ENCODE measurements at places on chromosomes 13 and 19.

- DNase-seq, result no peak
These were observed 710.9 kb upstream of the SPRY2 start for GRCh38 chr13:81051873-81052272.

DNA sequence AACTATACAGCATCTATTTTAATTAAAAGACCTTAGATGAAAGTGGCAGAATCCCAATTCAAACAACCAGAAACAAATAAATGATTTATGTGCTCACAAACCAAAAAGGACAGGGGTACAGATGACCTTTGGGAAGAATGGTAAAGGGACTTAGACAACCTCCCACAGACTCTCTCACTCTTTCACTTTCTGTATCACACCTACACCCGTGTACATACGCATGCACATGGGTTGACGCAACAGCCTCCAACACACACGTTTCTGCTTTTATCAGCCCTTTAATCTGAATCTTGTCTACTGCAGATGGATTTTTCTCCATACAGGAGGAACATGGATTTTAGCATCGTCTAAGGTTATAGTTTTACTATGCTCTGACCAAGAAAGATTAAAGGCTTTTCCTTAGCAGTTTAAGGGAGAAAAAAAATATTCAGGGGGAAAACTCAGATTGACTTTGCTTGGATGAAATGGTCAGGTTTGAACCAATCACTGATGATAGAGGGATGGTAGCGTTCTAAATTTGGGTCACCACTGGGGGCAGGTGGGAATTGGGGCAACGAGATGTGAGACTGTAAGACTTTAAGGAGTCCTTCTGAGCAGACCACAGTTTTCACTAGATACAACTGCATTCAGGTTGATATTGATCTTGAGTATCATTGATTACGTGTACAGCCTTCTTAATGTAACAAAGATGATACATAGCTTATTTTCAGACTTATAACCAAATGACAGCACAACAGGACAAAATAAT, 166.1 kb downstream of the ITGBL1 start:
- DNase-seq, result peak; percentile 60

- no peak for DNase-seq
These were observed 290.2 kb downstream of the IRS2 start for GRCh38 chr13:109496216-109496615.

GRCh38 chr19:30131246-30131645, 189.2 kb downstream of the URI1 start:
- DNase-seq, result no peak

GRCh38 chr19:10961073-10961860, 437 bp downstream of the SMARCA4 start:
- DNase-seq, result peak; percentile 53

- DNase-seq, result no peak
These were observed 21.3 kb downstream of the DNAJC3 start for GRCh38 chr13:95698047-95698749.

GRCh38 chr19:39492225-39492624, 6.5 kb upstream of the DLL3 start:
- DNase-seq, result no peak

- no peak for DNase-seq
These were observed 20.6 kb downstream of the PCDH8 start for GRCh38 chr13:52827839-52828238.

- no peak for DNase-seq
These were observed 581.6 kb upstream of the SGCG start for GRCh38 chr13:22599156-22599555.

- DNase-seq, result peak; percentile 84
These were observed 150.1 kb downstream of the SHISA2 start for GRCh38 chr13:25901460-25902376.

DNA sequence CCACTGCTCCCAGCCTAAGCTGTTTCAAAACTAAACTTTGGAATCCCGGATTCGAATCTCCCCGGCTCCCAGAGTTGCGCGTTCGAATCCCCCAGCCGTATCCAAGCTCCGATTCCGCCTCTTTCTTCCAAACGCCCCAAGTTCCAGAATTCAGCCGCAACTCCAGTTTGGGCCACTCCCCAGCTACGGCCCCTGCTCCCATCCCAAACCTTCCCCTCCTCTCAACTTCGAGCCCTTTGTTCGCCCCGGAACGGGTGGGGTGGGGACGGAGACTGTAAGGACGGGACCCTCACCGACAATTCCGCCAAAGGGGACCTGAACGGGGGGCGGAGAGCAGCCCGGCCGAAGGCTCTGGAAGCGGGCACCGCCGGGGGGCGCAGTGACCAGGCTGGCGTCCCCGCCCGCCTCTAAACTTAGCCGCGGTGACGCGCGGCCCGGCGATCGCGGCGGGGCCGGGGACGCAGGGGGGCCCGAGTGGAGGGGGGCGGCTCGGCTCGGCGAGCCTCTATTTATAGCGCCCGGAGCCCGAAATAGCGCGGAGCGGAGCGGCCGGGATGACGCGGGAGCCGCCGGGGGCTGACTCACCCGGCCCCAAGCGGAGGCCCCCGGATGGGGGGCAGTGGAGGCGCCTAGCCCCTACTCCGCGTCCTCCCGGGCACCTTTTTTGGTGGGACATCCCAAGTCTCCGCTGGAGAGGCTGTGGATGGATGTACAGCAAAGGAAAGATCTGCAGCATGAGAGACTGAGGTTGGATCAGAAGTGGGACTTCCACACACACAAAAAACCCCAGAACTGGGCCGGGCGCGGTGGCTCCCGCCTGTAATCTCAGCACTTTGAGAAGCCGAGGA, 4.9 kb upstream of the ERCC1 start:
- DNase-seq, result no peak

DNA sequence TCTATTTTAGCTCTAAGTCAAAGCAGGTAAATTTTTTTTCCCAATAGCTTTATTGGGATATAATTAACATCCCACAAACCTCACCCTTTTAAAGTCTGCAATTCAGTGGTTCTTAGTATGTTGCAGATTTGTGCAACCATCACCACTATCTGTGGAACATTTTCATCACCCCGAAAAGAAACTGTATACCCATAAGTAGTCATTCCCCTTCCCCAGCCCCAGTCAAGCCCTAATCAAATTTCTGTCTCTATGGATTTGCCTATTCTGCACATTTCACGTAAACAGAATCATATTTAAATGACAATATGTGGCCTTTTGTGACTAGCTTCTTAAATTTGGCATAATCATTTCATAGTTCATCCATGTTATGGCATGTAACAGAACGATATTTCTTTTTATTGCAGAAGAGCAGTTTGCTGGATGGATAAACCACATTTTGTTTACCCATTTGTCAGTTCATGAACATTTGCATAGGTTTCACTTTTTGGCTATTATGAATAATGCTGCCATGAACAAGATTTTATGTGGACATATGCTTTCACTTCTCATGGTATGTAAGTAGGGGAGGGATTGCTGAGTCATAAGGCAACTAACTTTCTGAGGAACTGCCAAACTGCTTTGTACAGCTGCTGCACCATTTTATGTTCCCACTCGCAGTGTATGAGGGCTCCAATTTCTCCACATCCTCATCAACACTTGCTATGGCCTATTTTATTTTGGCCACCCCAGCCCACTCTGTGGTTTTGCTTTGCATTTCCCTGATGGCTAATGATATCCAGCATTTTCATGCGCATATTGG, 10.9 kb downstream of the SLC46A3 start:
- no peak for DNase-seq

DNA sequence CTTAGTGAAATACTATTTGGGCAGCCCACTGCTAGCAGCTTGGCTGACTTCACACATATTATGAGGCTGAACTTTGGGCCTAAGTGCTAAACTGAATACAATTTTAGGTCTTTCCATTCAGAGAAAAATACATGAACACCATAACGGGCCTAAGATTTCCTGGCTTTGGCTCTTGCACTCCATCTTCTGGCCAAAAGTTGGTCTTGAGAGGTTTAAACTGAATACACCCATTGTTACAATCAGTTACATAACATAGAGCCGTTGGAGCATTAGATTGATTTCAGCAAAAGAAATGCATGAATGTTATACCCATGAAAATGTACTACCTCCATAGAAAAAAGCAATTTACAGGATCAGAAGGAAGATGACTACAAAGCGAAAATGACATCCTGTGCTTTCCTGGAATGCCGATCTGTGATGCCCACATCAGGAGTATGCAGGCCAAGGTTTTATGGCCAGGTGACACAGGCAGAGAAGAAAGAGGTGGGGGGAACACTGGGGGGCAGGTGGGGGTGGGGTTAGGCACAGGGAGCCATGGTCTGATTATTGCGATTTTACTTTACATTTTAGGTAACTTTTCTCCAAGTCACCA, 11.1 kb upstream of the SHISA2 start:
- DNase-seq, result peak; percentile 52

GRCh38 chr19:44785271-44785670, 7.6 kb downstream of the CBLC start:
- no peak for DNase-seq

- DNase-seq, result no peak
These were observed 1597.1 kb upstream of the MIR17HG start for GRCh38 chr13:89750371-89750770.

DNA sequence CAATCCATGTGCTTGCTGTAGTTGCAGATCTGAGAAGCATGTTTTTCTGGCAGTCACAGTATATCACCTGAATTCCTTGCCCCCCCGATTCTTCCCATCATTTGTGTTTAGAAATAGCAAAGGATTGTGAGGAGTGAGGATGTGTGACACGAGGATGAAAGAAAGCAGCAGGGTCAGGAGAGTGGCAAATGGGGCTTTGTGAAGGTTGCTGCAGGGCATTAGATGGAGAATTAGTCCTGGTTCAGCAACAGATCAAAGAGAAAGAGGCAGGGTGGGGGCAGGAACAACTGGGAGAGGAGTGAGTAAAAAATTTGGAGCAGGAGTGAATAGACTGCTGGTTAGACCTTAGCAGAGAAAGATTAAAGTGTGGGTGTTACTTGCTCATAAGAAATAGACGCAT, 47.7 kb upstream of the TNFSF11 start:
- no peak for DNase-seq

DNA sequence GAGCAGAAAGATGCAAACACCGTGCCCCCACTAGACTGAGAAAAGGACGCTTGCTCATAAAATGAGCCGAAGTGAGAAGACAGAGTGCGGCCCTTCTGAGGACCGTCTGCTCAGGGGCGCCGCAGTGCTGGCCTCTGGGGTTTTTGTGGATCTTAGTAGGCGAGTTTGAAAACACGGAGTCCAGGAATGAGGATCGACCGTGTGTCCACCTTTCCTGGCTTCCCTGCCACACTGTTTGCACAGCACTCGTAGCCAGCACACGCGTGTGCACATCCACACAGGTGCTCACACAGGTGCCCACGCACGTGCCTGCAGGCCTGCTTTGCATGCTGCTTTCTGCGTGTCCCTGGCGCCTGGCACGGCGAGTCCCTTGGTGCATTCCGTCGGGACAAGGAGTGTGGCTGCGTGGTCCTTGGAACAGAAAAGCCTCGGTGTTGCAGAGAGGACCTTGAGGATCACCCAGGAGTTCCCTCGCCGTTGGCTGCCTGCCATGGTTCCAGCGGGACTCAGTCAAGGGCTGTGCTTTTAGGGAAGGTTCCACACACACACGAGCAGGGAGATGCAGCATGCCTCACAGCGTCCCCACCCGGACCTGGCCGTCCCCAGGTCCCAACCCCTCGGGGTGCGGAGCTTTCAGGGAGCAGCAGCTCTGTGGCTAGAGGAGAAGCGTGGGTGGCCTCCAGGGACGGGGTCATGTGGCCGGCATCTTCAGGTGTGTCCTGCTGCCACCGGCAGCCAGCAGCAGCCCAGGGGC, 10.1 kb upstream of the ZNF554 start:
- DNase-seq, result no peak

DNA sequence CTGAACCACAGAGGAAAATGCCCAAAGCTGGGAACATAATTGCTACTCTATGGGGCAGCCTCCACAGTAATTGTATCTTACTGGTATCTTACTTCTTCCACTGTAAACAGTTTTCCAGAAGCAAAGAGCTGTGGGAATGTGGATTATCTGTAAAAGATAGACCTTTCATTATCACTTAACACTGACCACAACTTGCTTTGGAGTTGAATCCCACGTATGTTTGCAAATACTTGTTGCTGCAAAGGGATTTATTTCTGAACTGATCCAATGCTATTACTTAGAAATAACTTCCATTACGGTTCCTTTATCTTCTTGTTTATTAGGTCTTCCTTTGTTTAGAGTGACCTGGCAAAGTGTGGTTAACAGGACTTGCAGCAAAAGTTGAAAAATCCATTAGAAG, 218.1 kb downstream of the KCTD12 start:
- DNase-seq, result no peak

GRCh38 chr13:66222127-66222526, 1008.0 kb downstream of the PCDH9 start:
- no peak for DNase-seq

DNA sequence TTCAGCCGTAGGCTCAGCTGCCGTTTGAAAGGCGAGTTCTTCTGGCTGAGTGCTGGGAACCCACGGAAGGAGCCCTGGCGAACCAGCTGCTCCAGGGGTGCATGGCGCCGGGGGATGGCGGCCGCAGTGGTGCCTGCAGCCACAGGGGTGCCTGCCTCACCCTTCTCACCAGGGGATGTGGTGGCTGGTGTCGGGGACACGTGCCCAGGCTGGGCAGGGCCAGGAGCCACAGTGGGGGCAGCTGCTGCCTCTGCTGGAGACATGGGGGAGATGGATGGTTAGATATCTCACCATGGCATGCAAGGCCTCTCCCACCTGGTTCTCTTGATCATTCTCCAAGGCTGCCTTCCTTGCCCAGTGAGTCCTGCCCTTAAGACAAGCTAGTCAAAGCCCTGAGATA, 17.1 kb downstream of the NUMBL start:
- no peak for DNase-seq

DNA sequence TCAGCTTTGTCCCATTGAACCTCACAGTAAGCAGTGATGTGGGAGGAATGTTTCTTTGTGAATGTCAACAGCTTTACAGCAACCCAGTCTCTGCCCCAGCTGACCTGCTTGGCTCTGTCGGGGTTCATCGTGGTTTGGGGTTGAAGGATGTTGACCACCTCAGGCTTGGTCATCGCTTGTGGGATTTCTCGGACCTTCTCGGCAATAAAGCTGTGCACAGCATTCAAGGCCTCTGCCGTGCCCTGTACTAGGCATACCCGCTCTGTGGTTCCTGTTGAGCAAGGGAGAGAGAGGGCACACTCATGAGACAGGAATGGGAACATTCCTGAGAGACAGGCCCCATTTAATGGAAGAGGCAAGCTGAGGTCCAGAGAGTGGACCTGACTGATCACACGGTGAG, 20.0 kb downstream of the NOVA2 start:
- DNase-seq, result no peak

DNA sequence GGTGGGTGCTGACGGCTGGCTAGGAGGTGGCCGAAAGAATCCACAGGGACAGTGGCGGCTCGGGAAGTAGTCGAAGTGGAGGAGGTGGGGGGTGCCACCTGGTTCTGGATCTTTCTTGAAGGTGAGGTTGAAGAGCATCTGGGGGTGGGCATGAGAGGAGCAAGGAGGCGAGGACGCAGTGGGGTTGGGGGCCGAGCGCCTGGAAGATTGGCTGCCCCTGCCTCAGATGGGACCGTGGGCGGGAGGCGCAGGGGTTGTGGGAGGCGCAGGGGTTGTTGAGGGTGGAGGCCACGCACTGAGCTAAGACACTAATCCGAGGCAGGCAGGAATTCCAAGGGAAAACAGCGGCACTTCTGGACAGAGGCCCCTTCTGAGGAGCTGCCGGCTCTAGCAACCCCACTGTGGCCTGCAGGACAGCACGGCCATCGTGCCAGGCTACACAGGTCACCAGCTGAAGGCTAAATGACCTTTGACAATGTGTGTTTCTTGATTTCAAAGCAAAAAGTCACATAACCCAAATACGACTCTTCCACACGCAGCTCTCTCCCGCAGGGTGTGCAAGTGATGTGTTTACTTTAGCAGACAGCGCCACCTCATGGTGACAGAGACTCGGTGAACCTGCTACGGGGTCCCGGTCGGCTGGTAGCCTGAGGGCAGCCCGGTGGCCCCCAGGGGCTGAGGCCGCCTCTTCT, 44.1 kb upstream of the RANBP3 start:
- peak; percentile 73 for DNase-seq
